ENCODE measurements at places on chromosomes 6 and 20.

DNA sequence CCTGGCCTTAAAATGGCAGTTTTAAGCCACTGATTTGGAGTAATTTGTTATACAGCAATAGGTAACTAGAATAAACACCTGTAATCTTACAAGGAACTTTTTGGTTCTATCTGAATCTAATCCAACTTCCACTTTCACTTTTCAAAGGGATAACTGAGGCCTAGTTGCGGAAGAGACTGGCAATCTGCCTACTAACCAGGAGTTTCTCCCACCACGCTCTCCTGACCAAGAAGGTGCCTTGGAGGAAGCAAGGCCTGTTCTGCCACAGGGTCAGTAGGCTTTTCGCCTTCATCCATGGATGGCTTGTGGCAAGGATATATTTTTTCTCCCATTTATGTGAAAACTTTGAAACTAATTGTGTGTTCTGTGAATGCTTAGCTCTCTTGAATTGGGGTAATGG lies 12.9 kb upstream of the MYBL2 start:
- no peak for DNase-seq

DNA sequence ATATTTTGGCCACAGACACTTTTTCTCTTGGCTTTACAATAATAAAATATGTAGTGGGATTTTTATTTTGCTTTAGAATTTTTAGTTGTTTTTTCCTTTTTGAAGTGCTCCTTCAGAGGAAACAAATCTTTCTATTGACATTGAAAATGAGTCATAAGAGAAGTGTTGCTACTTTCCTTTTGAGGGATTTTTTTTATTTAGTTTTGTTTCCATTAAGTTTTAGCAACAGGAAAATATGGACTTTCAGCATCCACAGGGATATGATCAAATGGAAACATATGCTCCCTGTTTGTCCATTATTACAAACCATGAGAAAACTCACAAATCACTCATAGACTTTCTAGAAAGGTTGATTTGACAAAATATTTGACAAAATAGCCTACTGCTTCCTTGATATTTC lies 65.3 kb upstream of the BMP2 start:
- DNase-seq: no peak

DNA sequence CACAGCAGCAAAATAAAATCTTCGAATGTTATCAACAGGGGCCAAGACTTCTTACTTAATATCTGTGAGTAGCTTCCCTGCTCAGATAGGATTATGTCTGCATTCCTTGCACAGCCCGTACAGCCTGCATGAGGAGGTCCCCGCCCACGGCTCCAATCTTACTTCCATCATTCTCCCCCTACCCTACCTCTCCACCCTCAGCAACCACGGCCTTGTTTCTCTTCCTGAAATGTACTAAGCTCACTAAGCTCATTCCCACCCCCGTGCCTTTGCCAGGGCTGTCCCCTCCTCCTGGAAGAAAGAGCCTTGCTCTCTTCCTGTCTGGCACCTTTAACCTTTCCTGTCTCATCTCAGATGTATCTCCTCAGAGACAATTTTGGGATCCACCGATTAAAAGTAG lies 120.4 kb downstream of the BCAS1 start:
- DNase-seq: no peak

- no peak for DNase-seq
These were observed 184.8 kb upstream of the HDAC2 start for GRCh38 chr6:114155763-114156162.

DNA sequence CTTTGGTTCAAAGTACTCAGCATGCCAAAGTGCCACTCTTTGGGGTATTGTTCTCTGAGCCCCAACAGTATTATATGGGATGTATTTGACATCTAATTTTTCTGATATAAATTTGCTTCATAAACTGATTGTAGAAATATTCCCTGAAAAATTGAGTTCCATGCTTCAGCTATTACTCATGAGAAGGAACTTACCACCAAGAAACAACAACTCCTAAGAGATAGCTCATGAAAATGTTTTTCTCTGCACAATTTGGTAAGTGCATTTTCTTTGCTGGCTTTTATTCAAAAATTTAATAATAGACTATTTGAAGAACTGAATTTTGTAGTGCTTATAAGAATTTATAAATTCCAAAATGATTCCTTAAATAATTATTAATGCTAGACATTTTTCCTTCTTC lies 12.8 kb upstream of the TPD52L1 start:
- DNase-seq: no peak

- DNase-seq: peak; percentile 49
These were observed 72.3 kb downstream of the OR2B2 start for GRCh38 chr6:27839626-27840475.

DNA sequence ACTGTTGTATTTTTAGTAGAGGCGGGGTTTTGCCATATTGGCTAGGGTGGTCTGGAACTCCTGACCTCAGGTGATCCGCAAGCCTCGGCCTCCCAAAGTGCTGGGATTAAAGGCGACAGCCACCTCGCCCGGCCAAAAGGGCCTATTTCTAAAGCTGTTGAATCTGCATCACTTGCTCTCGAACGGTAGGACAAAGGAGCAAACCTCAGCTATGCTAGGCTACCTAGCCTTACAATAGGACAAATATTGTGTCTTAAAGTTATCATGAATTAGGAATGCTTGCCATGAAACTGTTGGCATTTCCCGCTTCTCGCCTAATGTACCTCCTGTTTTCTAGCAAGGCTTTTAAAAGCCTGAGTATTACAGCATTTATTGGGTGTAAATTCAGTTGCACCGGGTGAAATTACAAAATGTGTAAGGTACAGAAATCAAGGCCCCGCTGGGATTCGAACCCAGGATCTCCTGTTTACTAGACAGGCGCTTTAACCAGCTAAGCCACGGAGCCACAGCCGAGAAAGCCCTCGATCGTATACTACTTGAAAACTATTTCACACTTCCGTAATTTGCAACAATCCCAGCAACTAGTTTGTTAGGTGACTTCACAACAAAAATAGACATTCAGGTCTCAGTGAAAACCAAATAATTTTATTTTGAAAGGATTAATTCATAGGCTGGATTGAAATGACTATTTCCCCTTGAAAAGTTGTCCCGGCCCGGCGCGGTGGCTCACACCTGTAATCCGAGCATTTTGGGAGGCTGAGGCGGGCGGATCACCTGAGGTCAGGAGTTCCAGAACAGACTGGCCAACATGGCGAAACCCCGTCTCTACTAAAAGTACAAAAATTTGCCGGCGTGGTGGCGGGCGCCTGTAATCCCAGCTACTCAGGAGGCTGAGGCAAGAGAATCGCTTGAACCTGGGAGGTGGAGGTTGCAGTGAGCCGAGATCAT lies 211.6 kb upstream of the ZNF184 start:
- peak; percentile 86 for DNase-seq

- no peak for DNase-seq
These were observed 93.6 kb downstream of the STXBP5 start for GRCh38 chr6:147297663-147298316.

DNA sequence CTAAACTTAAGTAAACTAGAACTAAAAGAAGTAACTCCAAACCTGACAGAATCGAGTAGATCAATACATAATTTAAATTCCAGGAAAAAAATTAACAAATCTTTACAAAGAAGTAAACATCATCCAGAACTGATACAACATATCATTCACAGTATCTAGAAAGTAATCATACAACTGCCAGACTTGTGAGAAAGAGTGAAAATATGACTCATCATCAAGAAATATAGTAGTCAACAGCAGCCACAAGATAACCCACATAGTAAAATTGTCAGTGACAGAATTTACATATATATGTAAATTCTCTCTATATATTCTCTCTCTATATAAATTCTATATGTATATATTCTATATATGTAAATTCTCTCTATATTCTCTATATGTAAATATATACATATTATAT lies 242.8 kb upstream of the RGS17 start:
- no peak for DNase-seq

- DNase-seq: no peak
These were observed 54.8 kb downstream of the CAP2 start for GRCh38 chr6:17448165-17448564.

DNA sequence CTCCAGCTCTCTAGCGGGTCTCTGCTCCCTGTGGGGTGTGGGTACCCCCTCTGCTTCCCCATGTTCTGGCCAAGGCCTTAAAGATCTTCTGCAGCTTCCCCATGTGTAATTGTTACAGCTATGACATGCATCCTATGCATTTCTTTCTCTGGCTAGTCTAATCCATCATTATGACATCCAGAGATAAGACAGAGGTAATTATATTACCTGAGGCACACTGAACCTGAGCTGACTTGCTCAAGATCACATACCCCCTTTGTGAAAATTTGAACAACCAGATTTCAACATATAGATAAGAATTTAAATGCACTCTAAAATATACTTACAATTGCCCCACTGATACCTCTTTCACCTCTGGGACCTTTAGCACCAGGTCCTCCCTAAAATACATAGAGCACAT lies 102.4 kb downstream of the COL12A1 start:
- no peak for DNase-seq

GRCh38 chr20:62762376-62762775 lies 33.9 kb upstream of the MRGBP start:
- DNase-seq: no peak

GRCh38 chr20:63058696-63059335 lies 52.1 kb upstream of the BHLHE23 start:
- no peak for DNase-seq

- DNase-seq: no peak
These were observed 1.1 kb downstream of the CRIP3 start for GRCh38 chr6:43307451-43308100.

DNA sequence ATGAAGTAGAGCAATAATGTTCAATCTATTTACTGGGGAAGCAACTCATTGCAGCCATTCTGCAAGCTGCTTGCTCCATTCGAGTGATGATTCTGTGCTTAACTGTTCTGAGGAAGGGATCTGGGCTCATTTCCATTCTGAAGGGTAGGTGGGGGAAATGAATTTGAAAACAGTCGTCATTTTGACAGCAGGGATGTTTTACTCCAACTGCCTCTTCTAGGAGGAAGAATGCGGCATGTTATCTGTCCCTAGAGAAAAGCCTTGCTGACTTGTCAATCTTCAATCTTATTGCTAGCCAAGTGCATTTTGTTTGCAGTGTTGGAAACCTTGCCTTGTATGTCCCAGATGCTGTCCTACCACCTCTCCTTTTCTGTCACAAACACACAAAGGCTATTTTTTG lies 105.9 kb downstream of the PRDM13 start:
- no peak for DNase-seq

DNA sequence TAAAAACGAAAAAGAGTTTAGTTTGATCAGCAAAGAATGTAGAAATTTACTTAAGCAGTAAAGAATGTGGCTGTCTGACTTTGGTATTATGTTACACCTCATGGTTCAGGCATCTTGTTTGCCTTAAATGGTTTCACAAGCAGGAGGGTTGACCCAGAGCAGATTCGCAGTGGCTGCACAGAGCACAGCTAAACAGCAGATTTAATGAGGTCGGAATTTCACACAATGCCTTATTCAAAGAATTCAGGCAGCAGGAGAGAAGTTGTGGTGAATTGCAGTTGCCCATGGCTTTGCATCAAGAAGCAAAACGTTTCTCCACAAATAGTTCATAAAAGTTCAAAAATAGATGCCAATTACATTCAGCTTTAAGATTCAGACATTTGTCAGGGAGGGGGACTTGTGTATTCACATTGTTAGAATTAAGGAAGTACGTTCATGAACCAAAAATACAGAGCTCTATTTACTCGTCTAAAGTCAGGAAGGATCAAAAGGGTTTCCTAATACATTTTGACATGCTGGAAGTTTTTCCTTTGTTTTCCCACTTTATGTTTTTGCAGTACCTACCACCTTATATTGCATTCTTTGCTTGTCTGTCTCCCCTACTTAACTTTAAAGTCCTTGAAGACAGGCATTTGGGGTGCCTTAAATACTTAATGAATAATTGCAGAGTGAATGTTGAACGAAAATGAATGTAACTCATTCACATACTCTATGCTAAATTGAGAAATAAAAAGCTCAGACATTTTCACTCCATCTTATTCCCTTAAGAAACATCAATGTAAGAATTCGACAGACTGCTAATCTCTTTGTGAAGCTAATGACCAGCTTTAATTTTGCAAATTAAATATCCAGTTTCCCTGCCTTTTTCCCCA lies 1163.6 kb upstream of the CITED2 start:
- DNase-seq: no peak

GRCh38 chr6:166097914-166098522 lies 69.6 kb downstream of the TBXT start:
- DNase-seq: peak; percentile 69

GRCh38 chr6:10400330-10400729 lies 14.5 kb downstream of the TFAP2A start:
- DNase-seq: no peak

GRCh38 chr6:89482126-89482525 lies 49.2 kb downstream of the ANKRD6 start:
- no peak for DNase-seq

DNA sequence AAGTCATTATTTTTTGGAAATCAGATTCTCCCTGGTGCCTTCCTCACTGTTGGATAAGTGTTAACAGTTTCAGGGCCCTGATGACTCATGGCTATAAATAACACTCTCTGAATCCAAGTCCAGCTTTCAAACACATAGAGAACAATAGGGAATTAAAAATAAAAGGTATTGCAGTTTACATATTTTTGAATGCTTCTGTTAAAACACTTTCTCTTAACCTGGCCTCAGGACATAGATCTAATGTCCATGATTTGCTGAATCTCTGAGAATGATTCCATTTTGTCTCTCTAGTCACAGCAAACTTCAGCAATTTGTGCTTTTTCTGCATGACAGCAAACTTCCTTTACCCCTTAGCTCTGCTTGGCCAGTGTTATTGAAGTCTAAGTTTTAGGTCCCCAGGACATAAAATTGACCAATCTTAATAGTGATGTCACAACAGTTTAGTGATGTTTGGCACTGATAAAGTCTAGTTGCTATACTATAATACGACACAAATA lies 1192.4 kb upstream of the CITED2 start:
- DNase-seq: peak; percentile 20

- DNase-seq: peak; percentile 28
These were observed 35.6 kb upstream of the SLCO4A1 start for GRCh38 chr20:62606551-62607201.

GRCh38 chr6:161833099-161833860 lies 559.4 kb upstream of the AGPAT4 start:
- DNase-seq: no peak

DNA sequence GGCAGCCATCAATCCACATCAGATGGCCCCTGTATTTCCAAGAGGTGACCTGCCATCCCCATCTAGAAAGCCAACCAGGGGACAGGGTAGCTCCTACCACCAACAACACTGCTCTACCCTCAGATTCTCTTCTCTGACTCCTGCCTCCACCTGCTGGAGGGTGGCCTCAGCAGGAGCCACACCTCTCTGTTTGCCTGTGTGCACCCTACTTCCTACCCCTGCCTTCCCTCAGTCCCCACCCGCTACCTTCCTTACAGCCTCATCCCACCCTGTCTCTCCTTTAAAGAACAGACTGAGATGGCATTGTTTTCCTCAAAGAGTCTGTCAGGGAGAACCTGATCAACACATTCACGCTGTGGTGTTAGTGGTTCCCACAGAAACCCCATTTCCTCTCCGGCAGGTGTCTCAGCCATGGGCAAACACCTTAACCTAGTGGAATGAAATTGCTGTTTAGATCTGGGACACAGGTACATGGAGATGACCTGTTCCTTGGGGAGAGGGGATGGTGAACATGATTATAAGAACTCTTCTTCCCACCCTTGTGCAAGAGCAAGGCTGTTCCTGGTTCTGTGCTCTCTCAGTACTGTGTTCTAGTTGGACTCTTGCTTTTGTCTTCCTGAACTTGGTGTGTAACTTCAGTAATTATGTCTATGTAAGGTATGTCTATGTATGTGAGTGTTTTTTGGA lies 1.8 kb downstream of the ENTPD6 start:
- no peak for DNase-seq

- no peak for DNase-seq
These were observed 2.1 kb downstream of the FKBP1A start for GRCh38 chr20:1390581-1391403.

GRCh38 chr6:113668641-113669408 lies 188.3 kb upstream of the MARCKS start:
- no peak for DNase-seq

GRCh38 chr20:10928841-10929421 lies 255.1 kb upstream of the JAG1 start:
- DNase-seq: no peak

Data from common myeloid progenitor, CD34-positive (primary cell).